Activated CD4-positive, alpha-beta T cell treated with anti-CD3 and anti-CD28 coated beads for 36 hours (primary cell): ENCODE measurements at places on chromosomes 6 and 20. TPM values are rescaled to one million over a fixed set of nuclear protein-coding genes. Genes with fewer than 3 reads are reported as not detected.

The LRFN2 gene
- total RNA-seq: not detected

The WFDC2 gene
- 0.56 TPM for total RNA-seq

The VGLL2 gene
- not detected for total RNA-seq

The DEF6 gene
- 74.1 TPM for total RNA-seq

The TAP1 gene
- total RNA-seq: 255 TPM

The C20orf202 gene
- total RNA-seq: not detected
